ENCODE measurements at places on chromosomes 12 and 14.

GRCh38 chr12:20220339-20220738, 148.0 kb upstream of the PDE3A start:
- DNase-seq: no peak

GRCh38 chr12:121300083-121300819, 3.7 kb upstream of the CAMKK2 start:
- DNase-seq: no peak

DNA sequence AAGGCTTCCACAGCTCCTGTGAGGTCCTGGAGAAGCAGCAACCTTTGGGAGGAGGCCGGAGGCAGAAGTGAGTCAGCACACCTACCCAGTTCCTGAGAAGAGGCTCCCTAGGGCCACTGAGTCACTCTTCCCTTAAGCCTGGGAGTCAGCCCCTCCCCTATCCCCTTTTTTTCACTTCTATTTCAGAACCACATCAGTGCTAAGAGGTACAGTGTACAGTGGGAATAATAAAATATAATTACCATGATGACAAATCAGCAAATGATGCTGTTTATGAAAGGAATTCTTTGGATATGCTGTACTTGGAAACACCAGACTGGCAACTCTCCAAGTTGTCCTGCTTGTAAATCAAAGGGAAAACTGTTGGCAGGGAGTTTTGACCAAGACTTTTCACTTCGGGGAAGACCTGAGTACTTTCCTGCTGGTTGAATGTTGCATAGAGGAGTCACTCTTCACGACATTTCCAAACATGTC, 7.8 kb upstream of the TBPL2 start:
- no peak for DNase-seq

DNA sequence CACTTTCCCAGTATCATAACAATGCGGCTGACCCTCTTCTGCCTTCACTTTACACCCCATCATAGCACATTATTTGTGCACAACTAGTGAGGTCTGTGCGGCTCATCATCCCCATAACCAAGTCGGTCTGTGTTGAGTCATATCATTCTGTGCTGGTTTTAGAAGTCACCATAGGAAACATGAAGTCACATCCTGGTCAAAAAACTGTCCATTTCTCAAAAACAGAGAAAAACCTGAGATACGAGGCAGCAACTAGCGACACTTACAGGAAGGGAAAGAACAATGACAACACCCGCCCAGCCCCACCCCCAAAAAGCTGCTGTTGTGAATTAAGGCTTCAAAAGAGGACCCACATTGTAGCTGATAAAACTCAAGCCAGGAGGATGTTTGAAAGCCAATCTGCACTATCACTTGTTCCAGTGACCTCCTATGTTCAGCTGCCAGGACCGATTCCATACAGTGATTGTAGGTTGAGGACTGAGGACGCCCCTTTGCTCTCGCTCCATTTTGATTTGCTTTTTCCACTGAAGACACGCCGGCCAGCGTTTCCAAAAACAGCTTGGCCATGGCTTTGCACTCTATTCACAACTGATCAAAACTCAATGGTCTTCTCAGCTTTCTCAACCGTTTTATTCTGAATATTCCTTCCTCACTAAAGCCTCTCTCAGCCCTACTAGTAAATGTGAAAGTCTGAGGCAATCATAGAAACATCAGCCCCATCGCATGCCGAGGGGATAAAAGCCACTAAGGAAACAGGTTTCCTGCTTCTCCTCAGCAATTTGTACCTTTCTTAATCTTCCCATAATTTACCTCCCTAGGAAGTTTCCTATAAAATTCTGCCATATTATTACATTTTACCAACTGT, 87.5 kb downstream of the DUSP16 start:
- peak; percentile 67 for DNase-seq

DNA sequence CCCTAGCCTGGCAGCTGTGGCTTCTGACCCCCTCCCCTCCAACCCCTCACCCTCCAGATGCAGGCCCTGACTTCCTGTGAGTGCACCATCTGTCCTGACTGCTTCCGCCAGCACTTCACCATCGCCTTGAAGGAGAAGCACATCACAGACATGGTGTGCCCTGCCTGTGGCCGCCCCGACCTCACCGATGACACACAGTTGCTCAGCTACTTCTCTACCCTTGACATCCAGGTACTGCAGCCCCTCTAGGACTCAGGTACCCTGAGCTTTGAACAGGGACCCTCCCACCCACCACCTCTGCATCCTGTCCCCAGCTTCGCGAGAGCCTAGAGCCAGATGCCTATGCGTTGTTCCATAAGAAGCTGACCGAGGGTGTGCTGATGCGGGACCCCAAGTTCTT, 6.0 kb upstream of the IRF9 start:
- no peak for DNase-seq

- DNase-seq: no peak
Measured at GRCh38 chr12:95326445-95326844, 108.8 kb downstream of the VEZT start.

GRCh38 chr12:115942346-115942745, 335.1 kb downstream of the MED13L start:
- no peak for DNase-seq

DNA sequence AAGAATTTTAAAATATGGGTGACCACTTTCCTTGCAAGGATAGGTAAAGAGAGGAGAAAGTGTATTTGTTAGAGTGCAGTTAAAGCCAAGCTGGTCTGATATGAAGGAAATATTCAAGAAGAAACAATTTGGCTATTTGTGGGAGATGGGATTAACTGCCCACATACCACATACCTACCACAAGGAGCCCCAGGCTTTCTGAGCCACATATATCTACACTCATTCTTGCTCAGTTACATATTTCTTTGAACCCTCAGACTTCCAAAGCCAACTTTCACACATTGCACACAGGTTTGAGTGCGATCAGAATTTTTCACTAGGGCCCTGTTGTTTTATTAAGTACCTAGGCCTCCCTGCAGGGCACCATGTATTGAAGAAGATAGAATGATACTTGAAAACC, 330.2 kb downstream of the ZFP36L1 start:
- DNase-seq: no peak

GRCh38 chr14:102893452-102893851, 29.0 kb upstream of the AMN start:
- no peak for DNase-seq

GRCh38 chr12:52568111-52568510, 5.5 kb downstream of the KRT74 start:
- DNase-seq: no peak

DNA sequence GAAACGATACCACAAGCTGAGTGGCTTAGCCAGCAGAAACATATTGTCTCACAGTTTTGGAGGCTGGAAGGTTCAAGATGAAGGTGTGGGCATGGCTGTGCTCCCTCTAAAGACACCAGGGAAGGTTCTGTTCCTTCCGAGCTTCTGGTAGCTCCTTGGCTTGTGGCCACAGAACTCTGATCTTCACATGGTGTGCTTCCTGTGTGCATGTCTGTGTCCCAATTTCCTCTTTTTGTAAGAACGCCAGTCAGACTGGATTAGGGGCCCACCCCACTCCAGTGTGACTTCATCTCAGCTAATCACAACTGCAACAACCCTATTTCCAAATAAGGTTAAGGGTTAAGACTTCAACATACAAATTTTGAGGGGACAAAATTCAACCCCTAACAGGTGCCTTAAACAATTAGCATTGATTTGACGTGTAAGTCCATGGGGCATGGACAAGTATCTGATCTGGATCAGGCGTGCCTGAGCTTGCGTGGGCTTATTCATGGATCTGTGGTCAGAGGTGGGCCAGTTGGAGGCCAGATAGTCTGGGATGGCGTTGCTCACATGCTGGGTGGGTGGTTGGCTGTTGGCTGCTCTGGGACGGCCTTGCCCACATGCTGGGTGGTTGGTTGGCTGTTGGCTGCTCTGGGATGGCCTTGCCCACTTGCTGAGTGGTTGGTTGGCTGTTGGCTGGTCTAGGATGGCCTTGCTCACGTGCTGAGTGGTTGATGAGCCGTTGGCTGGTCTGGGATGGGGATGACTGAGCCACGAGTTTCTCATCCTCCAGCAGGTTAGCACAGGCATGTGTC, 88.5 kb downstream of the LGMN start:
- no peak for DNase-seq

GRCh38 chr12:109113661-109114321, 2.6 kb upstream of the ACACB start:
- no peak for DNase-seq

- no peak for DNase-seq
Measured at GRCh38 chr14:25406818-25407217, 356.9 kb upstream of the STXBP6 start.

- DNase-seq: no peak
Measured at GRCh38 chr12:12333407-12334366, 16.4 kb downstream of the MANSC1 start.

GRCh38 chr12:99810718-99811593, 163.4 kb downstream of the GARIN6 start:
- DNase-seq: no peak

- DNase-seq: no peak
Measured at GRCh38 chr12:27148791-27149190, 66.4 kb upstream of the C12orf71 start.

- DNase-seq: no peak
Measured at GRCh38 chr12:88153959-88154358, 11.9 kb downstream of the TMTC3 start.

GRCh38 chr14:67999290-67999689, 179.7 kb downstream of the RAD51B start:
- DNase-seq: no peak

DNA sequence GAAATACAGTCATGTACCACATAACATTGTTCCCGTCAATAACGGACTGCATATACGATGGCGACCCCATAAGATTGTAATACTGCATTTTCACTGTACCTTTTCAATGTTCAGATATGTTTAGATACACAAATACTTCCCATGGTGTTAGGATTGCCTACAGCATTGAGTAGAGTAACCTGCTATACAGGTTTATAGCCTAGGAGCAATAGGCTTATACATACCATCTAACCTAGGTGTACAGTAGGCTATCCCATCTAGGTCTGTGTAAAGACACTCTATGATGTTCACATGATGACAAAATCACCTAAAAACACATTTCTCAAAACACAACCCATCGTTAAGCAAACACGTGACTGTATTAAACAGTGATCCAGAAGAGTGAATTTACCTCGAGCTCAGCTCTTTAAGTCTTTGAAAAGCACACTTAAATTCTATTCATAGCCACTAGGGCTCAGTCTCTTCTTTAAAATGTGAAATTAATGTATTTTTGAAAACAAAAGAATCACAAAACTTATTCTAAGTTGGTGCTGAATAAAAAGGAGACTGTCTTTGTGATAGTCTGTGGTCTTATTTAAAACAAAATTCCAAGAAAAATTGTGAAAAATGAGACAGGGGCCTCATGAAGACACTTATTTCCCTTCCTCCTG, 239.1 kb upstream of the ARID2 start:
- no peak for DNase-seq

DNA sequence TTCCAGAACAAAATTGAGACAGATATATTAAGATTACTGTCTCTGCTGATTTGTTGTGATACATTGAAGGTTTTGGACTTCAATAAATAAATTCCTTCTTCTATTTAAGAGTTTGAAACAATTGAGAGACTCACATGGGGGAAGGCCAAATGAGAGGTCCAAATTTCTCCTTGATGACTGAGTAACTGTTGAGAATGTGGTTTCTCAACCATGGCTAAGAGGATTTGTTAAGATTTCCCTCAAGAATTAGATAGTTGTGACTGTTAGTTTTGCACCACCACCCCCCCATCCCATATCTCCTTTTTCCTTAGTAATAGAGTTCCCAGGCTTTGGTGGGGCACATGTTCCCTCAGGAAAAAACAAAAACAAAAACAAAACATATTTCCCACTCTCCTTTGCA, 47.7 kb upstream of the IGF1 start:
- DNase-seq: no peak

- no peak for DNase-seq
Measured at GRCh38 chr14:79421811-79422210, 789.5 kb downstream of the DIO2 start.

GRCh38 chr12:94379479-94380113, 80.1 kb downstream of the CEP83 start:
- DNase-seq: peak; percentile 1

DNA sequence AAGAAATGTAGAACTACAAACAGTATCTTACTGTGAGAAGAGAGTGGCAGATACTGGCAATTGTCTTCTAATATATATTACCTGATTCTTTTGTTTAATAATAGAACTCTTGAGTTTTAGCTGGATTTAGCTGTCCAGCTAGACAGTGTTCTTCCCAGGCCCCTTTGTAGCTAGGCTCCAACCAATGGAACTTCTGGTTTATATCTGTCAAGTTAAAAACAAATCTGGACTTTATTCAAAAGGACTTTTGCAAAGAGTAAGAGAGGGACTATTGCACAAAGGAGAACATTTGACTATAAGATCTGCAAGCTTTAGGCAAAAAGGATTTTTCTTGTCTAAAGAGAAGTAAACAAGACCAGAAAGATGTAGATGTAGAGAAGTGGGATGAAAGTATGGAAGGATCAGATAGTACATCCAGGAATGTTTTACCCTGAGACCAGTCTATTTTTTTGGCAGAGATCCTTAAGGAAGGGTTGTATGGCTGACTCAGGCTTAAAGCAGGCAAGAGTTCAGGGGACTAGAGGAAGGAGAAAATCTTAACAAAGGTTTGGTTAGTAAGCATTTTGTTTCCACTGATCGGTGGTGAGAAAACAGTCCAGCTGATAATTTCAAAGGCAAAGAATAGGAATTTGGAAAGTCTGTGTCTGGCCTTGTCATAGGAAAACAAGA, 111.1 kb upstream of the PLEKHA5 start:
- DNase-seq: no peak

DNA sequence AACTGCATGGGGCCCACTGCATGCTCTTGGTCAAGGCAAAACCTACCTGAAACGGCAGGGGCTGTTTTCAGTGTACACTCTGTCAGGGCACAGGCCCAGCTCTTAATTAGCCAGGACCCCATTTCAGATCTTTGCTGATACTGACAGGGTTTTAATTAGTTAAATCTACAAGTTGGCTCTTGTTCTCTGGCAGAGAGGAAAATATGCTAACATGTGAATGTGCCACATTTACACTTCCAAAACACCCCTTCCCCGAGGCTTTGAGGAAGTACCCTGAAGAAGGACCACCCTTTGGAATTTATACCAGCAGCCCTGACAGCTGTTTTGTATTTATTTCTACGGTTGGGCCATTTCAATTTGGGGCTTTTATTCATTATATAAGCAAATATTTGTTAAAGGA, 66.3 kb downstream of the OTX2 start:
- DNase-seq: no peak

Measured in GM19239 (cell line).